Stimulated activated CD8-positive, alpha-beta memory T cell treated with anti-CD3 and anti-CD28 coated beads, Interleukin-2, amount 100 ng/mL, for 1 hour (primary cell): ENCODE measurements at places on chromosomes 6 and 20.

DNA sequence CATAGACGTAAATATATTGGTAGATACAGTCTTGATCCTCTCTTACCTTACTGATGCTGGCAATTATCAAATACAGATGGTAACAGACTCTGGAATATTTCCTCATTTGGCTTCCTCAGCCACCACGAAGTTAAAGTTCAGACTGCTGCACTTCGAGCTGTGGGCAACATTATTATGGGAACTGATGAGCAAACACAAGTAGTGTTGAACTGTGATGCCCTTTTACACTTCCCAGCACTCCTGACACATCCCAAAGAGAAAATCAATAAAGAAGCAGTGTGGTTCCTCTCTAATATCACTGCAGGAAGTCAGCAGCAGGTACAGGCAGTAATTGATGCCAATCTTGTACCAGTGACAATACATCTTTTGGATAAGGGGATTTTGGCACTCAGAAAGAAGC, 162.7 kb upstream of the NT5E start:
- DNase-seq, result no peak

DNA sequence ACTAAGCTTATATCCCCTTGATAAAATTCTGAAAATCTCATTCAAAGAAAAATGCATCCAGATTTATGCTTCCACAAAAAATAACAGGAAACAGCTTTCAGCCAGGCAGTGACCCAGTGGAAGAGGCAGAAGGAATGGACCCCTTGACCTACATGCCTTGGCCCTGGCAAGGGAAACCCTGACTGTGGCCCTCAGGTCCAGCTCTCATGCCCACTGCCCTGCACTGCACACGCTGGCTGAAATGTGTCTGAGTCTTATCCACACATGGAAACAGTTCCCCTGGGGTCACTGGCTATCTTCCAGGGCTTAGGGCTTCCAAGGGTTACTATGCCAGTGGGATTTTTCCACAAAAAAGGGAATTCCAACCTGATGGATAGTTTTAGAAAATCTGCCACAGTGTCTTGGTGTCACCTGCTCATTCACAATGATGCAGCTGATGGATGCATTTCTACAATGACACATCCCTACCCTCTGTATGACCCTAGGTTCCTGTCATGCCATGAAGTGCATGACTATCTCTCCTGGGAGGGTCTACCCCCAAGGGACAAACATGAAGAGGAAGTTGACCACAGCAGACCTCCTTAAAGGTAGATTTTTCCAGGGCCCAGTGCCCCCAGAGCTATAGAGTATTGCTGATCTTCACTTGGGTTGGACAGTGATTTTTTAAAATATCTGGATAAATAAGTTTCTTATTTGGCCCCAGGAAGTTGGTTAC, 121.9 kb upstream of the CD93 start:
- DNase-seq, result no peak

DNA sequence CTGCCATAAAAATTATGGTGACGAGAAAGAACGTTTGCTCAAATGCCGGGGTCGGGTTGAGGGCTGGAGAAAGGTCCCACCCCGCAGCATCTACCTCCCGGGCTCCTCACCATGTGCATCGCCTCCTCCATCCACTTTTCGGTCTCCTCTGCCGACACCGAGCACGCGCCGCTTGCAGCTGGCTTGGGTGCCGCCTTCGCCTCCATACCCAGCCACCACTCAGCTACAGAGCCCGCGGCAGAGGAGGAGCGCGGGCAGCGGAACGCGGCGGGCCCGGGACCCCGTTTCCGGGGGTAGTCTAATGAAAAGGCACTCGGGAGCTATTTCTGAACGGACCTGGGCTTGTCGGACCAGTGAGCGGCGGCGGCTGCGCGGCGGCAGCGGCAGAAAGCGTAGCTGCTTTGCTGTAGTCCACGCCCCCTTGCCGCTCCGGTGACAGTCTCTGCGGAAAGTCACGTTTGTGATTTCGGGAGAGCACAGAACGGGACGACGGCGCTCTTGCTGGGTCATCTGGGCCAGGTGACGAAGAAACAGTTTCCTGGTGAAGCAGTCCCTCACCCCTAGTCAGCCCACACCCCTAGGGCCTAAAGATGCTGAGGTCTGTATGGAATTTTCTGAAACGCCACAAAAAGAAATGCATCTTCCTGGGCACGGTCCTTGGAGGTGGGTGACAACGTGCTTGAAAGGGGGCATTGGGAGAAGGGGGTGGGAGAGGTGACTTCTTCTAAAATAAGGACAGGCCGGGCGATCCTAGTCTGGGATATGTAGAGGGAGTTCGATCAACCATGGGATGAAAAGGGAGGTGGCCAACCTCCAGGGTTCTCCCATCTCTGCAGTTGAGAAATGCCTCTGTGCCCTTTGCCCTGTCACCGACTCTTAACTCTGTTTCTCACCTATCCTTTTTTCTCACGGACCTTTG, at the start of the genes ADAT2 and PEX3:
ADAT2 (minus strand) TSS at position 243 of the 919 bp plus-strand sequence; CDS start at position 206, 37 bp downstream.
PEX3 (plus strand) TSS at position 353 of the 919 bp plus-strand sequence; CDS start at position 591, 238 bp downstream.
- peak; percentile 86 for DNase-seq

- DNase-seq, result no peak
Measured at GRCh38 chr6:131651782-131652181, 14.7 kb downstream of the ENPP3 start.

- no peak for DNase-seq
Measured at GRCh38 chr6:32416036-32416435, 9.1 kb upstream of the BTNL2 start.

- DNase-seq, result no peak
Measured at GRCh38 chr6:20024316-20024673, 187.1 kb downstream of the ID4 start.

- no peak for DNase-seq
Measured at GRCh38 chr20:6819599-6819998, 52.1 kb downstream of the BMP2 start.

DNA sequence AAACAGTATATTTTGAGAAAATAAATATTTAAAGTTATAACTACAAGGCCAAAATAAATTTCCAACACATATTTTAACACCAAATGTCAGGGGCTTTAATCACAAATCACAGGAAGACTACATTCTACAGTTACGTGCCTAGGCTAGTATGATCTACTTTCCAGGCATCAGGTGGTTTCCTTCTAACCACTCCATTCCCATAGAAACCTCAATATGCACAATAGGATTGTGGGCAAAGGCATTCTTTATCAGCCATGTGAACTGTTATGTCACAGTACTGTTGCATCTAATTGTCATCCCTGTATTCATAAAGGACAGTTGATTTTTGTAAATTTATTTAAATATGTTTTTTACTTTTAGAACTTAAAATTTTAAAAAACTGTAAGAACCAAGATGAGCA, 32.4 kb downstream of the ATG5 start:
- no peak for DNase-seq

DNA sequence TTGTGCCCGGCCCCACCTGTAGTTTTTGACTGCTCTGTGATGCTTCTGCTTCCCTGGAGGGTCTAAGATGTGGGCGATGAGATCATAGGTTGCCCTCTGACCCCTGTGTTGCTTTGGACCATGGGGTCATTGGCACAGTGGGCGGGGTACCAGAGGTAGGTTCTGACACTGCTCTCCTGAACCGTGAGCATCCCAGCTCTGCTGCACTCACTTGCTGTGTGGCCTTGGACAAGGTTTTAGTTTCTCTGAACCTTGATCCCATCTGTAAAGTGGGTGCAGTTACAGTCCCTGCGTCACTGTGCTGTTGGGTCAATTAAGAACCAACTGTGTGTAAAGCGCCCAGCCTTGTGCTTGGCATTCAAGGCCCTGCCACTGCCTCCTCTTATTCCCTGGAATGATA, 30.9 kb downstream of the SRC start:
- DNase-seq, result no peak

- no peak for DNase-seq
Measured at GRCh38 chr6:27290065-27290849, 21.8 kb downstream of the POM121L2 start.

- no peak for DNase-seq
Measured at GRCh38 chr6:42049948-42050296, 402 bp upstream of the TAF8 start.

DNA sequence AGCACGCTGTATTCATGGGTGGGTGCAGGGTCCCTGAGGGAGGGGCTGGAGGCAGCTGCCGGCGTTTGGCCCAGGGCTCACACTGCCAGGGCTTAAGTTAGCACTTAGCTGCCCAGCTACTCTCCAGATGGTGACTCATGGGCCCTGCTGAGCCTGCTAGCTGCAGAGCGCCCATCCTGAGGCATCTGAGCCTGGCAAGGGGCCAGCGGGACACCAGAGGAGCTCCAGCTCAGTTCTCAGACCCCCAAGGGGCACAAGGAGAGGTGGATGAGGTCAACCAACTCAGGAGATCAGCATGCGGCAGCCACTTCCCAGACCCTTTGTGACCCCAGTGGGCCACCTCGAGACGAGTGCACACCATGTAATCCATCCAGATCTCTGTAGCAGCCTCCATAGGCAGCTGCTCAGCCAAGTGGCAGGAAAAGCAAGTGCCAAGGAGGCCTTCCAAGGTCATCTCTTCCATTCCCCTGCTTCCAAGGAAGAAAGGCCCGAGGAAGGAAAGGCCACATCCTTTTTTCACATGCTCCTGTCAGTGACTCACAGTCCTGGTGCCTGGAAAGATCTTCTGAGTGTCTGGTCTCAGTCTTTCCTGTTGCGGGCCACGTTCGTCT, 35.3 kb downstream of the FOXP4 start:
- DNase-seq, result no peak

GRCh38 chr6:111871725-111872400, 1.4 kb downstream of the FYN start:
- DNase-seq, result no peak

GRCh38 chr6:68044264-68044663, 590.8 kb upstream of the ADGRB3 start:
- DNase-seq, result no peak

- DNase-seq, result no peak
Measured at GRCh38 chr20:40090236-40090635, 598.8 kb downstream of the MAFB start.

DNA sequence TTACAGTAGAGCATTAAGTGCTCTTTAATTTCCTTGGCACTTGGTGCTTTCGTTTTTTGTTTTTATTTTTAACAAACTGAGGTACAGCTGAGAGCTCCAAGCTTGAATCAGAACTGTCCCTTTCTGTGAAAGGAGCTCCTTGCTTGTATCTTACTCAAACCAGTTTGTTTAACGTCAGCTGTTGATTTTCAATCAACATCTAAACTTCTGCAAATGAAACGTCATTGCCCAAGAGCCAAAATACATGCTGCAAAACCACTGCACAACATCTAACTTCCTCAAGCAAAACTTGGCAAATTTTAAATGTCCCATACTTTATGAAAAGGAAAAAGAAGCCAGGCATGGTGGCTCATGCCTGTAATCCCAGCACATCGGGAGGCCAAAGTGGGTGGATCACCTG, 15.2 kb downstream of the VNN2 start:
- DNase-seq, result no peak

- no peak for DNase-seq
Measured at GRCh38 chr6:44645276-44645675, 257.8 kb downstream of the CDC5L start.

DNA sequence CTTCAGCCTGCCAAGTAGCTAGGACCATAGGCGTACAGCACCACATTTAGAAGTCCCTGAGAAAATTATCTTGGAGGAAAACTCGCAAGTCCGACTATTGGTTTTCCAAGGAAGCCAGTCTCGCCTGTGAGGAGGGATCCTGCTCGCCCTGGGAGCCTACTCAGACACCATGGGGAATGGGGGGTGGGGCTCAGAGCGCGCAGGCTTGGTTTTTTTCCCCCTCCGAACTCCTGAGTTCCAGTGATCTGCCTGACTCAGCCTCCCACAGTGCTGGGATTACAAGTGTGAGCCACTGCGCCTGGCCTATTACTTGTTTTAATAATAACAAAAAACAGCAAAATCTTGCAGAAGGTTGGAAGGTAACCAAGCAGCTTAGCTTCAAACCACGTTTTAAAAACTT, 153.7 kb downstream of the OR2B2 start:
- DNase-seq, result no peak

GRCh38 chr6:9937031-9937763, 477.7 kb downstream of the TFAP2A start:
- no peak for DNase-seq

GRCh38 chr20:4791121-4791520, 69.4 kb downstream of the PRND start:
- DNase-seq, result no peak

DNA sequence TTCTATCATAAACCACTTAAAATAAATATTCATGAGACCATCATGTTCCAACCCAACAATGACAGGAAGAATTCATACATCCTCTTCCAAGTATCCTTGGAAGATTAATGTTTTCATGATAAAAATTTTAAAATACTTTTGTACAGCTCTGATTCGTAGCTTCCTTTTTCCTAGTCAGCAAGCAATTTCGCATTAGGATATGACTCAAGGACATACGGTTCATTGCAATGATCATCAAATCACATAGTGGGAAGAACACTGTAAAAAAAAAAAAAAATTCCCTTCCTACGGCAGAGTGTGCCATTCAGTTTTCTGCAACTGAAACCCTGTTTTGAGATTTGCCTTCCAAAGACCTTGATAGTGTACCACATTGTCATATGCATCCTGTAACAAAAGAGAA, 35.3 kb upstream of the GFOD1 start:
- no peak for DNase-seq

DNA sequence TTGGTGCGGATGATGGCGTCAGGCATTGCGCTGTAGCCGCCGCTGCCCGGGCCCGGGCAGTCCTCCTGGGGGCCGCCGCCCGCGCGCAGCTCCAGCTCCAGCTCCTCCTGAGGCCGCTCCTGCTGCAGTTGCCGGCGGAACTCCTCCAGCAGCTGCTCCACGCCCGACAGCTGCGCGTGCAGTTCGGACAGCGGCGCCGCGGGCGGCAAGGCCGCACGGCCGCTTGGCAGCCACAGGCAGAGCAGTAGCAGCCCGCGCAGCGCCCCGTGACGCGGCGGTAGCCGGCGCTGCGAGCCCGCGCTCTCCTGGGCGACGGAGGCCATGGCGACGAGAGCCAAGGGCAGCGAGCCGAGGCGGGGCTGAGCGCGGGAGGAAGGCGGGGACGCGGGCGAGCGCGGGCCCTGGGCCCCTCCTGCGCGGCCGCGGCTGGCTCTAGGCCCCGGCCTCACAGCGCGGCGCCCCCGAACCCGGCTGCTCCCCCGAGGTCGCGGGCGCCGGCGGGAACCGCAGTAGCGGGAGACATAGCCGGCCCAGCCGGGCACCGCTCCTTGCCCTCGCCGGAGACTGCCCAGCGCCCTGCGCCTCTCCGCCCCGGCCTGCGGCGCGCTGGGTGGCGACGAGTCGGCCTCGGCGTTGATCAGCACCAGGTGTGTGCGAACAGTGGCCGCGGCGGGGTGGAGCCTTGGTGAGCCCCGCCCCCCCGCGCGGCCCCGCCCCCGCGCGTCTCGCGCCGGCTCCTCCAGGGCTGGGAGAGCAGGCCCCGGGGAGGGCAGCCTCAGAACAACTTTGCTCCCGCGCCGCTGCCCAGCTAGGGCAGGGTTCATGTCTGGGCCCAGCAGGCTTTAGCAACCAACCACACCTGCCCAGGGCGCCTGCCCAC, at the start of gene LRP11:
LRP11 (minus strand) TSS at position 662 of the 880 bp plus-strand sequence; CDS start at position 323, 339 bp downstream.
- DNase-seq, result peak; percentile 54

DNA sequence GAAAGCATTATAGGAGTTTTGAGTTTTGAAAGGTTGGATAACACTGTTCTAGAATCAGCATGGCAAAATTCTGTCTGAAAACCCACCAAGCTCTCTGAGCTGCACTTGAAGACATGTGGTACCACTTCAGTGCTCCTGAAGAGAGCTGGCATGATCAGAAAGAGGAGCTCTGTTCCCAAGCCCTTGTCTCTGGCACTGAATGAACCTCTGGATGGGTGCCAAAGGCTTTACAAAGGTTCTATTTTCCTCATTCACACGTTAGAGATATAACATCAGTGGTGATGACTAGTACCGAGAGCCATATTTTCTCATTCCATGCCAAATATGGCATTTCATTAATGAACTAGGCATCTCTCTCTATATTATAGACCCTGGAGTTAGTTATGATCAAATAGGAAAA, 301.8 kb upstream of the ID4 start:
- no peak for DNase-seq

GRCh38 chr20:61712688-61713087, 353.0 kb downstream of the TAF4 start:
- no peak for DNase-seq
